ENCODE measurements at places on chromosomes 6 and 20. TPM values are rescaled to one million over a fixed set of nuclear protein-coding genes. Genes with fewer than 3 reads are reported as not detected.

DNA sequence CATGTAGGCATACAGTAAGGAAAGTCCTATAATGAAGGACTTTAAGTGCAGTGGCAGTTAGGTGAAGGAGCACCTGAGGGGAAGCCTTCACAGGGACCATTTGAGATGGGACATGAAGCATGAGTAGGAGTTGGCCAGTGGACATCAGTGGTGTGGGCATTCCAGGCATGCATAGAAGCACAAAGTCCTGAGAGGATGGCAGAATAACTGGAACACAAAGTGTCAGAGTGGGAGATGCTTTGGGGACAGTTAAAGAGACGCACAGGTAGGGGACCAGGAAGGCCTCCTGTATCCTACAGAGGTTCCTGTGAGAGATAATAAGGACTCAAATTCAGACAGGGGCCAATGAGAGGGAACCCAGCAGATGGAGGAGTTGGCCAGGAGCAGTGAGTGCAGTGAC is 26.4 kb upstream of the EFHC1 start:
- DNase-seq, result no peak

GRCh38 chr20:35325401-35325800 is 33.2 kb upstream of the FAM83C start:
- DNase-seq, result no peak

Gene HLA-DQA1
- total RNA-seq, result not detected

DNA sequence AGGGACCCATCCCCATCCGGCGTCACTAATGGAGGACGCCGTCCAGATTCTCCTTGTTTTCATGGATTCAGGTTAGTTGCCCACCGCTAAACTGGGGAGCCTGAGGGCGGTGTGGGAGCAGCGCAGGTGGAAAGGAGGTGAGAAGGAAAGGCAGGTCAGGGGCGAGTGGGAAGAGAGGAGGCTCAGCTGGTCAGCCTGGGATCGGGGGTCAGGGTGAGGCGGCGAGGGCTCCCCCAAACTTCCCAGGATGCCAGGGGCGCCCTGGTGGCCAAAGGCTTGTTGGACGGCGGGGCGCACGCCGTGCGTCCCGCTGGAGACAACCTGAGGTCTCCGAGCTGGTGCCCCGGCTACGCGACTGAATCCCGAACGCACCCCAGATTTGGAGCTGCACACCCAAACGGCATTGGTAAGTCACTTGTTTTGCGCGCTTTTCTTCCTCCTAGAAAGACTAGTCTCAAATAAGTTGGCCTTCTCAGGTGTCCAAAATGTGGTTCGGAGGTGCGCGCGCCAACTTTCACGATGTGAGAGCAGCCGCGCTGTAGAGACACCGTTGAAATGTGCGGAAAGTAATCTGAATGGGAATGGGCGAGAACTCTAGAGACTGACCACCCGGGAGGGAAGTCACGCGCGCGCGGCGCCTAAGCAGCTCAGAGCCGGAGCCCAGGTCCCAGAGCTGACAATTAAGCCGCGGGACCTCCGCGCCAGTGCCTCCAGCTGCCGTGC is 9.7 kb downstream of the GNAS-AS1 start:
- no peak for DNase-seq

Gene PRPH2
- 1.6 TPM for total RNA-seq

- no peak for DNase-seq
Measured at GRCh38 chr20:32480371-32481241, 104.5 kb downstream of the NOL4L start.

Gene F13A1
- 5.4 TPM for total RNA-seq

DNA sequence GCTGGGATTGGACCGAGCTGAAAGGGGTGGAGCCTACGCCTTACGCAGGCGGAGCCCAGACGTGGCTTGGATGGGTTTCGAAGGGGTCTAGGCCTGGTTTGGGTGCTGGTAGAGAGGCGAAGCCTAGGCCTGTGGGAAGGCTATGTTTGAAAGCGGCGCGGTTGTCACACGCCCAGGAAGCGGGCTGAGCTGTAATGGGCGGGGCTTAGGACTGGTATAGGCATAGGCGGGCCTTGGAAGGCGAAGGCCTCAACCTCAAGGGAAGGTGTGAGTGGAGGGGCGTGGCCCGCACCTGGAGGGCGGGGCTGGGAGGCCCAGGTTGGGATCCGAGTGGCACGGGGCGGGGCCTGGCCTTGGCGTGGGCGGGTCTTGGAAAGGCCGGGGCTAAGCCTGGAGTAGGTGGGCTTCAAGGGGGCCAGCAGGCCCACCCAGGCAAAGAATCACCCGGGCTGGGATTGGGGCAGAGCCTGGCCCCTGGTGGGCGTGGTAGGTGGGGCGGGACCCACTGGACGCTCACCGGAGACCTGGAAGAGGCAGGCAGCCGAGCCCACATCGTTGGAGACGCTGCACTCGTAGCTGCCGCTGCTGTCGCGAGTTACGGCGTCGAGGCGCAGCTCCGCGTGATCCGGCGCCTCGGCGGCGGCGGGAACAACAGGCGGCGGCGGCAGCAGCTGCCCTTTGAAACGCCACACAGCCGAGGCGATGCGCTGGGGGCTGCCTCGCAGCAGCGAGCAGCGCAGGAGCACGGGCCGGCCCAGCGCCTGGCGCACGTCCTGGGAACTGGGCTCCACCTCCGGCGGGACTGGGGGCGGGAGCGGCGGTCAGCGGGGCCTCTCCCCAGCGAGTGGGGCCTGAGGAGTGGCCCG is 49.0 kb downstream of the MDGA1 start:
- DNase-seq, result no peak

- no peak for DNase-seq
Measured at GRCh38 chr20:61931476-61932198, 134.0 kb downstream of the TAF4 start.

DNA sequence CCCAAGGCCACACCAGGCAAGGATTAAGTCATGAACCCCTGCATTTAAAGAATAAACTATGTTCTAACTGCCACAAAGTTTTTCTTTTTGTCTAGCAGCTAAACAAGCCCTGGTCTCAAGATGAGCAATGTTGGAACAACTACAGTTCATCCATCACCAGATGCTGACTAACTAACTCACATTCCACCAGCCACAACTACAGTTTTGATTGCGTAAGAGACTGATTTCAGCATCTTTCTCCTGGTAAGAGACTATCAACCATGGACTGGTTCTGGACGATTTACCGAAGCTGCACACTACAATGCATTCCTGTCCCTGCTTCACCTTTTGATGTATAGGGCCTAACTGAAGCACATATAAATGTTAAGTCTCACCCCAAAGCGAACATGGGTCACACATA is 43.0 kb downstream of the F13A1 start:
- DNase-seq, result peak; percentile 58

- DNase-seq, result no peak
Measured at GRCh38 chr20:47051936-47052526, 157.4 kb downstream of the EYA2 start.

- no peak for DNase-seq
Measured at GRCh38 chr6:116111552-116112528, 11.2 kb downstream of the NT5DC1 start.
